ENCODE measurements at places on chromosomes 1 and 21.

DNA sequence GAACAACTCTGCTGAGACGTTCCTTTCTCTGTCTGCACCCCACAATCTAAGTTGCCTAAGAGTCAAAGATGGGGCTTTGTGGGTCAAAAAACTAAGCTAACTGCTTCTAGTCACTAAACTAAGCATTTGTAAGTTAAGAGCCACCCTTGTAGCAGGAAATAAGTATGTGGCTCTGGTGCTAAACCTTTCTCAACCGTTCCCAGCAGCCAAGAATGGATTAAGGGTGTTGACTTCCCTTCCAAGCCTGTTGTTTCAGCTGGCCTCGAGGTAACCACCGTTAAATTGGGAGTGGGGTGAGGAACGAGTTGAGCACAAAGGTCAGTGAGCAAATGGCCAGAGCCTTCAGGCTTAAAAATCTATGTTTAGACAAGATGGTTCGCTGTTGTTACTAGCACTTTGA lies 169.1 kb downstream of the TRIM33 start:
- DNase-seq: no peak

DNA sequence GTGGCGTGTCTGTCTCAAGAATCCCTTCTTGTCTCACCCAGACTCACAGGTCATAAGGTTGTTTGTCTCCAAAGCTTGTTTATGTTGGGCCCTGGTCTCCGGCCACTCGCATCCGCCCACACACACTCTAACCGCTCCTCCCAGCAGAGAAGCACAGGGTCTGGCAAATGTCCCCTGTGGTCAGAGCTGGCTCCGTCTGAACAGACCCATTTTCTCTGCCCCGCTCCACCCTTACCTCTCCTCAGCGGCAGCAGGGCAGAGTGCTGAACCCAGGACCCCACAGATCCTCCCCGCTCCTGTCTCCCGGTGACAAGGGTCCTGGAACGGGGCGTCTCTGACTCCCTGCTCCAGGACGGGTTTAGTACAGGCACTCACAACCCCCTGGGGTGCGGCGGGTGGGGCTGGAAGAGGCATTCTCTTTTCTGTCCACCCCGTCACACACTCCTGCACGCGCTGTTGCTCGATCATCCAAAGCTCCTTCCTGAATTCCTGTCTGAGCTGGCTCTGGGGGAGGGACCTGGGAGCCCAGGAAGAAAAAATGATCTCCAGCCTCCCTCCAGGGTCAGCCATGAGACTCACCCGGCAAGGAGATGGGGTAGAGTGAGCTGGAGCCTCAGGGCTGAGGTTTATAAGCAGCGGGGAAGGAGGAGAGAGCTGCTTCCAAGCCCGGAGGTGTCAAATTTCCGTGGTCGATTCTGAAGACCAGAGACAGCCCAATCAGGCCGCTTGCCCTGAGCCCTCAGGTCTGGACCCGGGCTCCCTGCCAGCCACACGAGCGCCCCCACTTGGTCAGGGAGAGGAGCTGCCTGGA lies at the start of gene S100A13:
S100A13 (minus strand) TSS at position 602 of the 811 bp plus-strand sequence. CDS start 1,033 bp downstream, outside the sequence.
- peak; percentile 90 for DNase-seq

- no peak for DNase-seq
Measured at GRCh38 chr1:154844297-154844681, 25.8 kb downstream of the KCNN3 start.

DNA sequence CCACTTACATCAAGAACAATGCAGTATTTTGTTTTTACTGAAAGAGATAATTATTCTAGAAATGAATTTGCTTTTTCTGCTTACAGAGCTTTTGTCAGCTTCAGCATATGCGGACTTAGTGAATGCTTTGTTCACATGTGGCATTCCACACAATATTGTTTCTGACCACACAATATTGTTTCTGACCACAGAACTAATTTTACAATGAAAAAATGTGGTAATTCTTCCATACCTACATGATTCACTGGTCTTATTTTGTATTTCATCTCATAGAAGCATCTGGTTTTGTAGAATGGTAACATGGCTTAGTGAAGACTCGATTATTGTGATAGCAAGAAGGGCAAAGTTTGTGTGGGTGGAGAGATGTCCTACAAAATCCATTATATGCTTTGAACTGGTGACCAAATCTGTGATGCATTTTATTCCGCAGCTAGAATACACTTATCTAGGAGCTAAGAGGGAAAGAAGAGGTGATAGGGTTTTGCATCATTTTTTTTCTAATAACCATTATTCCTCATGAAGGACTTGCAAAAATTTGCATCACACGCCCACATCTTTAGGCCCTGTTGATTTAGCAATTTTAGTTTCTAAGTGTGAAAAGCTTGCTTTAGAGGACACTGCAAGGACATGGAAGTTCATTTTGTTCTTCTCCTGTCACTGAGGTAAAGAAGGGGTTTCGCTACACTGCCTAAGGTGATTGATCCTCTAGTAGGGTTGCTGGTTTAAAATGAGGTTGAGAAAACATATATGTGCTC lies 75.3 kb downstream of the HLX start:
- DNase-seq: no peak

DNA sequence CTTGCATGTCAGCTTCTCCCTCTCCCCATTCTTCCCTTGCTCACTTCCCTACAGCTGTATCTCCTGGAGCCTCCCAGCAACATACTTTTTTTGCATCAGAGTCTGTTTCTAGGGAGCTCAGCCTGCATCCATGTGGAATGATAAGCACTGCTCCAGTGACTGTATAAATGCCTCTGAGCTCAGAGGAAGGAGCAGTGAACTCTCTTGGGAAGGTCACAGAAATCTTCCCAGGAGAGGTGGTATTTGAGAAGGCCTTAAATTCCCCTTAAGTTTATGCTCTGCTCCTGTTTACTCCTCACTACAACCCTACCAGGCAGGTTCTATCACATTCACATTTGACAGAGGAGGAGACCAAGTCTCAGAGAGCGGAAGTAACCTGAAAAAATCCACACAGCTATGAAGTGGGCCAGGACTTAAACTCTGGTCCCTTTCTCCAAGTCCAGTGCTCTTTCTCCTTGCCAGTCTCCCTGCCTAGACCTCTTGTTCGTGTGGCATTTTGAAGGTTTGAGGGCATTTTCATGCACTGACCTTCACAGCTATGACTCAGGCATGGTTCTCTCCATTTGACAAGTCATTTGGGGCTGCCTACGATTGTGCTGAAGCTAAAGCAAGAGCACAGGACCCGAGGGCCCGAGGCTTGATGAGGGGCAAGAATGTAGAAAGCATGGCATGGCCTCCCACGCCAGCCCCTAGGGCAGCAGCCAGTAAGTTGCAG lies 5.6 kb upstream of the UBXN10 start:
- no peak for DNase-seq

Data from retina (tissue), 1 donor.